ENCODE measurements at places on chromosomes 6 and 20. TPM values are rescaled to one million over a fixed set of nuclear protein-coding genes. Genes with fewer than 3 reads are reported as not detected.
A peak's percentile ranks its signal among the peaks of the same experiment; 100 is the strongest.

GRCh38 chr6:116476002-116476678, 15.0 kb downstream of the CALHM6 start:
- DNase-seq, result no peak

DNA sequence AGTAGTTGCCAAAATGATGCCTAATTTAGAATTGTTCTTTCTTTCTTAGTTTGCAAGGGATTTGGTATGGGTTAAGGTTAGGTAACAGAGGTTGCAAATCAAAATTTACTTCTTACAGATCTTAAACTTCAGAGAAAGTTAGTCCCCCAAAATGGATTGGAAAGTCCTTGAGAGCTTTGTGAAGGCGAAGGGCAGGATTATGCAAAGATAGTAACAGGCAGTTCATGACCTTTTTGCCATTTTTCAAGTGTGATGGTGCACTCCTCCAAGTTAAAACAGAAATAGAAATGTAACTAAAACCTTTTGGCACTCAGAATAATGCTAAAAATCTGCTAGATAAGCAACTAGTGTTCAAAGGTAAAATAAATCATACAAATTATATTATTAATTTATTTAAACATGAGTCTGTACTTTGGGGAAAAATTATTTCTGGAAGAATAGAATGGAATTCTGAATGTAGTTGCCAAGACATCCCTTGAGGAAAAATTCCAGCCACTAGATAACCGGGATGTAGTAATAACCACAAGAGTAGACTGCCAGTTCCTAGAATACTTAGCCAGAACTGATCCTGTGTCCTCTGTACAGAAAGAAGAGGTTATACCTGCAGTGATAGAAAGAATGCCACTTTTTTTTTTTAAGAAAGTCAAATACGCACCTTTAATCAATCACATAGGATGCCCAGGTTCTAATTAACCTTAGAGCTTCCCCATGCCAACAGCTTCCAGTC, 31.8 kb upstream of the DAAM2 start:
- DNase-seq, result no peak

DNA sequence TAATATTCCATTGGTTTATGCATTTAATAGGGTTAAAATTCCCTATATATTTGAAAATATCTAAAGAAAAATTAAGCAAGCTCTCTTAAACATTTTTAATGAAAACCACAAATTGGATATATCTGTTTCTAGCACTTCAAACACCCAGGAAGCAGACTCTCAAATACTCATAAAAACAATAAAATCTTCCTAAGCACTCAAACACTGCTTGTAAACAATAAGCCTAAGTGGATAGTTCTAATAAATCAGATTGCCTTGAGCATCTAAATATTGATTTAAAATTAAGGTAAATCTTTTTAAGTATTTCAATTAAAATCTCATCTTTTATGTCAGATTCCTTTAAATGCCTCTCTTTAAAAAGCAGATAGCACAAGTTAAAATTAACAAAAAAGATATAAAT, 254.4 kb downstream of the KCNQ5 start:
- no peak for DNase-seq

Gene FLRT3
- total RNA-seq, result 1.0 TPM

Gene HLA-DQA1
- 0.08 TPM for total RNA-seq

Gene PRR18
- total RNA-seq, result not detected

DNA sequence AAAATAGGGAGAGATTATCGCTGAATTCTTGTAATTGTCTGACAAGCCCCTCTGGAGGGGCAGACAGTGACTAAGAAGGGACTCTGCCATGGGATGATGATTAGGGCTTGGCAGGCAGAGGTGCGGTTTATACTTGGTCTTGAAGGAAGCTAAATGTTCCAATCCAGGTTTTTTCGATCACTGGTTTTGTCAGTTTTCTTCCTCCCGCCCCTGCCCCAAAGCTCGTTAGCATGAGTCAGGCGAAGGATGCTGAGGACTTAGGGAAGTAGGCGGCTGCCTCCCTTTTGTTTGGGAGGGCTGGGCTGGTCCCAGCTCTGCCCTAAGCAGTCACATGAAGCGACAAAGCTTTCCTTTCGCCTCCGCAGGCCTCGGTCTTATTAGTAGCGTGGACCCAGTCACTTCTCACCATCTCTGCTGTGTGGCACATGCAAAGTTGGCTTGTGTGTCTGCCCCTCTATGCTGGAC, 314.2 kb downstream of the CDC5L start:
- DNase-seq, result no peak

DNA sequence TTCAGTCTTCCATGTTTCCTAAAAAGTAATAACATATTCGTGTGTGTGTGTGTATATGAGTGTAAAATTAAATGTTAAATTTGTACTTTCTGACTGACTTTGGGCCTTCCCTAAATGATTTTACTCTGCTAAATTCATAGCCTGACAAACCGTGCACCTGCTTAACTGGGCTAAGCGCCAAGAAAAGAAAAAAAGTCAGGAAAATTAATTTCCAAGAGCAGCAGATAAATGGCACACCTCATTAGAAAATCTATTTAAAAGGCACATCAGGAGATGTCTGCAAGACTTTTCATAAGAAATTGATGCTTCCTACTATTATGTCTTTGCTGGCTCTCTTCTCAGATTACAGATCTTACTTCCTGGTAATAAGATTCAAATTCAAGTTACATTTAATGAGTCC, 72.4 kb downstream of the TRDN start:
- DNase-seq, result no peak

DNA sequence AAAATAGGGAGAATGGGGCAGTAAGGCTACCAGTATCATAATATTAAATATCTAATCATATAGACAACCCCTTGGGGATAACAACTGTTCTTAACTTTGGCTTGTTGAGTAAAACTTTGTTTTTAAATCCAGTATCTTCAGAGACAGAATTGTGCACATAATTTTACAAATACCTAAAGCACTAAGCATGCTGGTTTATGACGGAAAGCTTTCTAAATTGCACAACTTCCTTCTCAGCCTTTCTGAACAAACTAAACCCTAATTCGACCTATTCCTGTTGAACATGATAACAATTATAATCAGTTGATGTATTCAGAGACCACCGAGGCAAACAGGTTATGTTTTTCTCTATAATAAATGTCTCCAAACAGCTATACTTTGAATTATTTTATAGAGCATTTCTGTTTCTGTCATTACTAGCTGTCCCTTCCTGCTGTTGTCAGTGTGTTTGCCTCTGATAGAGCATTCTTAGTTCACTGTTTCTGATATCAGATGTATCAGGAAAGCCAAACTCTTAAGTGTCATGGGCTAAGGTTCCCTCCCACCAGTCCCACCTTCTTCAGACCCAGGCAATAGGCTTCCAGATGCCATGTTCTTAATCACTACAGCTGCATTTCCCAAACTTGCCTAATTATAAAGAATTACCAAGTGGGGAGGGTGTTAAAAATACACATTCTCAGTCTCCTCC, 8.7 kb downstream of the ZHX3 start:
- DNase-seq, result no peak

Gene PM20D2
- total RNA-seq, result 13.9 TPM

DNA sequence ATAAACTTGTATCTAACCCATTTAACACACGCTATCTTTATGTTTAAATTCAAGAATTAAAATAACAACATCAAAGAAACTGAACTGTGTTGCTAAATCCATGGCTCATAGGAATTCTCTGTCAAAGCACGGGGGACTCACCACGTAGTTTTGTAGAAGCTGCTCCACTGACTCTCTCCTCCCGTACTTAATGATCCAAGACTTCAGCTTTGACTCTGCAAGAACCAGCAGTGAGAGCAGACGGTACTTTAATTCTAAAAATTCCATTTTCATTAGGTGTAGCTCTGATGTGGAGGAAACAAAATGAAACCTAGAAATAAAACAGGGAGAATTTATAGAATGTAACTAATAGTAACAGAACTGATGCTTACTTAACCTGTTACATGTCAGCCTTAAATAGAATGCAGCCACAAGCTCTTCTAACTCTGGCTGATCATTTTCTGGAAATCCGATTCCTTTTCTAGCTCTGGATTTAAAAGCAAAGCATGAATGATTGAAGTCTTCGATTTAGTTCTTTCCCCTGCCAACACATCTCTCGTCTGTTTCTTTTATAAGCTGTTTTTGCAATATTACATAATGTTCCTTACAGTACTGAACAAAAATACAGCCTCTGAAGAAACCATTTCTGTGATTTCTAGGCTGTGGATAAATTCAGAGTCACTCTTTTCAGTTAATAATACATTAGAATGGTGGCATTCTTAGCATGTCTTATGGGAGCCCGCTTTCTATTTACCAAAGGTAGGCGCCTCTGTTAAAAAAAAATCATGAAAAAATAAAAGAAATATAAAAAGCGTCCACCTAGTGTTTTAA, 165.5 kb downstream of the SYNE1 start:
- DNase-seq, result no peak

Gene SIRPB2
- total RNA-seq, result not detected

DNA sequence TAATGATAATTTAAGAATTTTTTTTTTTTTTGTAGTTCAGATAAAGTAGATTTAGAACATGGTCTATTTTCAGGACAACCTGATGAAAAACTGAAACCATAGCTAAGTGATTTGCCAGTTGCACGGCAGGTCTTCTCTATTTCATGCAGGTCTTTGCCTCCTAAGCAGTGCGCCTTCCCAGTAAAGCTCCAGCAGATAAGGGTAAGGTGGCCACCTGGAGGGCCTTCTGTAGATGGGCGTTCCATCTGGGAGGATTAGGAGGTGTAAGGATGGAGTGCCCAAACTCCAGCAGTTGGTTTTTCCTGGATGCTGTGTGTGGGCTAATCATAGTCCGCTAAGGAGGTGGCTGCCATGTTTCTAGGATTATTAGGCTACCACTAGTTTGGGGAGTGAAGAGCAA, 107.1 kb downstream of the ARID1B start:
- no peak for DNase-seq

- DNase-seq, result no peak
These were observed 115.5 kb downstream of the CDK19 start for GRCh38 chr6:110699780-110700179.

DNA sequence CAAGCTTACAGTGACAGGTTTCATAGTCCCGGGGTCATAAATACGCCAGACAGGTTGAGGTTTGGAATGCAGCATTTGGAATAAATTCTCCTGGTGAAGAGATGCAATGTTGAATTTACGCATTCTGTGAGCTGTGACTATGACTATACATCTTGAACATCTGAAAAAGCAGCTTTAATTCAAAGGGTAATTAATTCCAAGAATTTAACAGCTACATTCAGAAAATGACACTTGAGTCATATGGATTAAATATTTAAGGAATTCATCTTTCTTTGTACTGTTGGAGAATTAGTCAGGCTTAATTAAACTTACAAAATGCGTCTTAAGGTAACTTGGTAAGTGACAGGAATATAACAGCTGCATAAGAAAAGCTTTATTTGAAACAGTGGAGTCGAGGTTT, 74.7 kb downstream of the ESR1 start:
- no peak for DNase-seq

- peak; percentile 39 for DNase-seq
These were observed 7.1 kb upstream of the TCP11 start for GRCh38 chr6:35148167-35148741.

DNA sequence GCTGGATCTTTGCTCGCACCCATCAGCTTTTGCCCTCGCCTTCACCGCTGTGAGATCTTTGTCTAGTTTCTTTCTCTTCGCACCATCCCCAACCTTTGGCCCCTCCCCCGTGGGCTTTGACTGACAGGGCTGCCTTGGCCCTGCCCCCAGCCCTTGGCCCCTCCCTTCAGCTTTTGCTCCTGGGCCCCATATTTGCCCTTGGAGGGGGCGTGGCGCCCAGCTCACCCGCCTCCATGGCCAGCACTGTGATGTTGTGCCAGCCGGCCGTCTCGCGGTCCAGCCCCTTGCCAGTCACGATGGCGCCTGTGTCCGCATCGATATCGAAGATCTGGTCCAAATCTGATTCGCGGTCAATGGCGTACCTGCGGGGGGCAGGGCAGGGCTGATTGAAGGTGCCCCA, 81.1 kb downstream of the CD40 start:
- no peak for DNase-seq

- DNase-seq, result no peak
These were observed 953.7 kb downstream of the TFAP2A start for GRCh38 chr6:9461188-9461587.

DNA sequence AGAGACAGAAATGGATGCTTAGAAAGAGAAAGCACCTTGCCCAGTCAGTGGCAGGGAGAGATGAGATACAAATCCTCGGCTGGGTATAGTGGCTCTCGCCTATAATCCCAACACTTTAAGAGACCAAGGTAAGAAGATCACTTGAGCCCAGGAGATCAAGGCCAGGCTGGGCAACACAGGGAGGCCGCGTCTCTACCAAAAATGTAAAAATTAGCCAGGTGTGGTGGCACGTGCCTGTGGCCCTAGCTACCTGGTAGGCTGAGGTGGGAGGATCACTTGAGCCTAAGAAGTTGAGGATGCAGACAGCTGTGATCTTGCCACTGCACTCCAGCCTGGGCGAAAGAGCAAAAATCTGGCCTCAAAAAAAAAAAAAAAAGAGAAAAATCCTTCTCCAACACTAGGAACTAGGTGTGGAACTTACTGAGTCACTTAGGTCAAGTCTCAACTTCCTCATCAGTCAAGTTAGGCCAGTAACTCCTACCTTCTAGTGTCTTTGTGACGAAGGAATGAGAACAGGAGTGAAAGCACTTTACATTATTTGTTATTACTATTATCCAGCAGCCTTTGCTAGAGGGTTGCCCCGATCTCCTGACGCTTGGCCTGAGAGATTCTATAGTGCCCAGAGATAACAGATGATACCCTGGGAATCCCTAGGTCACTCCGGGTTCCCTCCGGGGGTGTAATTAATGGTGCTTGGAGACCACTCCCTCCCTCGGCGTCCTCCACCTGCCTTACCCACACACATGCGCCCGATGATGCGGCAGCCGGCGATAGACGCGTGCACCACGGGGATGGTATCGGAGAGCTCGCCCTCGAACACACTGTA, 918 bp downstream of the EIF6 start:
- no peak for DNase-seq

- no peak for DNase-seq
These were observed 44.0 kb downstream of the PANK2 start for GRCh38 chr20:3933218-3933617.

GRCh38 chr6:83781506-83781905, 71.7 kb upstream of the RIPPLY2 start:
- DNase-seq, result no peak

DNA sequence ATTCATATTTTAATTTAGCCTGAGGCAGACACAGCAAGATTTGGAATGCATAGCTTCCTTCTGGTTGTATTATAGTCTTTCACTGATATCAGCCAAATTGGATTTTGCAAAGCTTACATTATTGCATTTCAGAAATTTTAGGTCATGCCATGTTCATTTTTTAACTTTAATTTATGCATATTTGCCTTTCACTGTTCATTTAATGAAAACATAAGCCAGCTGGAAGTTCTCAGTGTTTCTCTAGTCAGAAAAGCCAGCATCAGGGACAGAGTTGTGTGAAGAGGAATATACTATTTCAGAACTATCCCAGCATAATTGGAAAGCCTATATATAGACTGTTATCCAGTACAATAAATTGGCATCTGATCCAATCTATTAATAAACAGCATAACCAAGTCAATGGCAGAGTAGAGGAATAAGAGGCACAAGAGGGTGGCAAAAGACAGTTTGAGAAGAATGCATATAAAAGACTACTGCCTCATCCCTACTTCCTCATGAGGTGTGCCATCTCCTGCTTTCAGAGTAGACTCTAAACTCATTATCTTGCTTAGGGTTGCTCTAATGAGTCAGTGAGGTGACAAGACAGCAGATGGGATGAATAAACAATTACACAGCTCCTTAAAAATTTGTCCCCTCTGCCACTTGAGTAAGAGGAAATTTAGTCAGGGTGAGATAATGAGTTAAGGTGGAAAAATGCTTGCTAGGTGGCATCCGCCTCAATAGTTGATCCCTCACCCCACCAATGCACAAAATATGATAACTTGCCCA, 159.8 kb upstream of the HCRTR2 start:
- DNase-seq, result no peak

Data from SK-MEL-5 (cell line).